ENCODE measurements at places on chromosomes 3 and 15.
A peak's percentile ranks its signal among the peaks of the same experiment; 100 is the strongest.

DNA sequence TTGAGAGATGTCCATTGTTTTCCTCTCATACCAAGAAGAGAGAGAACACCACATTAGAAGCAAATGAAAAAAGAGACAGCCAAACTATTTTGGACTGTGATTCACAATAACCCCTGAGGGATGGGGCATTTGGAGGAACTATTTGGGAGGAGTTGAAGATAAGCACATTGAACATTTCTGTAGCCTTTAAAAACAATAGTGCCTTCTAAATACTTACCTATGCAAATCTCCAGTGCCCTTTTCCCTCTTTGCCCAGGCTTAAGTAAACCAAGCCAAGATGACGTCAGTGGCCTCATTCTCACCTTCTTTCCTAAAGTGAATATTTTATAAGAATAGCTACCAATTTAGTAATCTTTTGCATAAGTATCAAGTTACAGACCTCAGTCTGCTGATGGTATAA, 89.7 kb upstream of the COL8A1 start:
- no peak for DNase-seq

DNA sequence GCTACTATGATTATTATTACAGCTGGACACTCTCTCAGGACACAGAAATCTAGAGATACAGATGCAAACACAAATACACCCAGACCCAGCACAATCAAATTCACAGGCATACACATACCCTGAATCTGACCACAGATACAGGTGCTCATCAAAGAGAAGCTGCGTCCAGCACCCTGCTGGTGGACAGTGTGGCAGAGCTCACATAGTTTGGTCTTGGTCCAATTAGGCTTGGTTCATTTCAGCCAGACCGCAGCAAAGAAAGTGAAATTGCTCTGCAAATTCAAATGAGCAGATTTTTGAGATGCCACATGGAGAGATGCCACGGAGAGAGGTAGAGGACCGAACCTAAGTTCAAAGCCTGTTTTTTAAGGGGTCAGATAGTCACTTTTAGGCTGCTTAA, 55.6 kb downstream of the ANAPC13 start:
- DNase-seq: no peak

- no peak for DNase-seq
Measured at GRCh38 chr3:170171563-170171962, 10.0 kb downstream of the PHC3 start.

GRCh38 chr15:48939648-48940047, 24.1 kb downstream of the SHC4 start:
- no peak for DNase-seq

- no peak for DNase-seq
Measured at GRCh38 chr3:34109846-34110245, 311.4 kb downstream of the PDCD6IP start.

- DNase-seq: no peak
Measured at GRCh38 chr3:131530843-131531242, 28.1 kb upstream of the MRPL3 start.

- no peak for DNase-seq
Measured at GRCh38 chr3:64443546-64444381, 218.5 kb upstream of the PRICKLE2 start.

DNA sequence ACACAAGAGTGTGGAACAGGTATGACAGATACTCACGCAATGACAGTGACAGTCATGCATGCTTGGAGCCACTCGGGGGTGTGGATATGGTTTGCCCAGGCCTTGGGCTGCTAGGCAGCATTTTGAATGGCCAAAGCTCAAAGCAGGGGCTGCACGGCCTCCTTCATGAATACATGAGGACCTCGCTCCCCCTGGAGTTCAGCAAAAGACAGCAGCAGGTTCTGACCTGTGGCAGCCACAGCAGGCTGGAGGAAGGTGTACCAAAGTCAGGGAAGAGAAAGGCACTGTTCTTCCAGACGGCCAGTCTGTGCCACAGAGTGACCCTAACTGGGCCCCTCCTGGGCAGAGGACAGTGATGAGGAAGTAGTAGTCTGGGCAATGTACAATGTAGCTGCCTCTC, 88.2 kb upstream of the C2CD4B start:
- DNase-seq: no peak

DNA sequence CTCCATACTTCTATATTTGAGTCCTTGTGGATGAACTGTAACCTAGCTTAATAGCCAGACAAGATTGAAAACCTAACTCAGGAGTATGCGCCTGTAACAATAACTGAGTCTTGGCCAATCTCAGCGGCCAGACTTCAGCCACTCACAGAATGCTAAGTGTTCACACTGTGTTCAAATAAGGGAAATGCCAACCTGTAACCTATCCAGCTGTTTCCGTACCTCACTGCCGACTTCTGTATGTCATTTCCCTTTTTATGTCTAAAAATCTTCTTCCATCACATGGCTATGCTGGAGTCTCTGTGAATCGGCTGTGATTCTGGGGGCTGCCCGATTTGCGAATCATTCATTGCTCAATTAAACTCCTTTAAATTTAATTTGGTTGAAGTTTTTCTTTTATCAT, 169.2 kb downstream of the NFKBIZ start:
- DNase-seq: no peak

DNA sequence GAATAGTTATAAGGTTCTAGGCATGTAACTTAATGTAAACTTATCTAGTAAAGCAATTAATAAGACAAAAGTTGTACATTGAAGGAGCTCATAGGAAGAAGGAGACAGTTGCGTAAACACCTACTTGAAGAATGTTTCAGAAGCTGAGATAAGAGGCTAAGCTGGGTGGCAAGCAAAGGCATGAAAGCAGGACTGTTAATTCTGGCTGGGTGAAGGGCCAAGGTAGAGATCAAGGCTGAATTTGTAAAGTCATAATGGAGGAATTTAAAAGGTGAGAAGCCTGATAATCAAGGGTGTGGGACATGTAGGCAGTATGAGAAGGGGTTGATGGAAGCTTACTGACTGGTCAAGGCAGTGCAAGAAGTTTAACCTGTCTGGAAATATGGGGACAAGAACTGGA, 80.4 kb upstream of the TGFBR2 start:
- DNase-seq: no peak

DNA sequence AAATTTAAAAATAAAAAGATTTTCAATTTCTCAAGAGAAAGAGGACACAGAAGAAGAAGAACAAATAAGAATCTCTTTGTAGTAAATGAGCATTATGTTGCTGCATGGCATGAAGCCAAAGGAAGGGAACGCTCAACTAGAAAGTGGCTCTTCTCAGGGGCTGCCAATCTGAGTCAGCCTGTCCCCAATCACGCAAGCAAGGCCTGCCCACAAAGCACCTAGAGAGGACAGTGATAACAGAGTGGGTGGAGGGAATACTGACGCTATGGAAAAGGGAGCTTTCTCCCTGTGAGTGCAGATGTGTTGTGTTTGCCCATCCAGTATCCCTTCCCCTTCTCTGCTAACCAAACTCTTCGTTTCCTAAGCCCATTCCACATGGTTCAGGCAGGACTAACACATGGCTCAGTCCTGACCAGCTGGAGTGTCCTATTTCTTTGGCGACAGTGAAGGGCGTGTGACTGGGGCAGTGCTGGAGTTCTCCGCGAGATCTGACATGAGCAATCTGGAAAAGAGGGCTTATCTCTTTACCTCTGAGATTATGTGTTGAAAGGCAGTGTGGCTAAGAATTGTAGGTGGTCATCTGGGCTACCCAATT, 14.2 kb downstream of the FBN1 start:
- no peak for DNase-seq

DNA sequence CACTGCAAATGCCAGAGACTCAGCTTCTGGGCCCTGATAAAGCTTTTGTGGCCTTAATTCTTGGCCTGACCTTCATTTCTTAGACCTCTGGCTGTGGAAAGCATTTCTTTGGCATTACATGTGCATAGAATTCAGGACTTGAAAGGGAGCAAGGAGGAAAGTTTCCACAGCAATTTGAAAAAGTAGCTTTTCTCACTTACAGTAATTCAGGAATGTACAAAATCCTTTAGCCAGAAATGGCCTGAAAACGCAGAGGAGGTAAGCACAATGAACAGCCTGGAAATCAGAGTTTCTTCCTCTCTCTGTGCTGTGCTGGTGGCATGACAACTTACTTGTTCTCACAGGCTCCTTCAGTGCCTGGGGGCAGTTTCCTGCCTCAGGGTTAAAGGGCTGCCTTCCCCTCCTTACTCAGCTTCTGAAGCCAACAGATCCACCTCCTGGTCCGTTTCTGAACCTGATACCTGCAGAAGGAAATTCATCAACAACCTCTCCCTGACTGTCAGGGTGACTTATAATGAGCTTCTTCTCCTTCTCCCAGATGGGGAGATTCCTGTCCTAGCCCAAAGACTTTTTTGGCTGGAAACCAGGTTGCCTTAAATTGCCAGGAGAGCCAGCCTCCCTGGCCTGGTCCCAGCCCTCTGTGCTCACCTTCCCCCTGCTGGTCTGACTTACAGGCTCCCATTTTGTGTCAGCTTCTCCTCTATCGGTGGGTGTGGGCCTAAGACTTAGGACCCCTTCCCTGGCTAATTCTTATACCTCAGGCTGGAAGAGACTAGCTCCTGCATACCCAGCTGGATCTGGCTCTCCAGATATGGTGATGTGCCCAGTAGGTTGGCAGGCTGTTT, 102.3 kb downstream of the MYRIP start:
- DNase-seq: no peak

- no peak for DNase-seq
Measured at GRCh38 chr3:24048843-24049242, 103.8 kb downstream of the NR1D2 start.

DNA sequence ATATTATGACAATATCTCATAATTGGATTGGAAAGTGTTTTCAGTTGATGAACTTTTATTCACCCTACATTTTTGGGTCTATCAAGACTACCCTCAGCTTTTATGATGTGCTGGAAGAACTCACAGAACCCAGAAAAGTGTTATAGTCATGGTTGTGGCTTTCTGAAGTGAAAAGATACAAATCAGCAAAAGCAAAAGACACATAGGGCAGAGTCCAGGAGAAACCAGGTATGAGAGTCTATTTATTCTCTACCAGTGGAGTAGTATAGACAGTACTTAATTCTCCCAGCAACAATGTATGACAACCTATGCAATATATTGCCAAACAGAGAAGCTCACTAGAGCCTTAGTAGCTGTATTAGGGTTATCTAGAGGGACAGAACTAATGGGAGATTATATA, 280.4 kb upstream of the TTC14 start:
- DNase-seq: no peak

GRCh38 chr15:50144341-50145120, 25.5 kb upstream of the ATP8B4 start:
- DNase-seq: no peak

GRCh38 chr3:170037463-170038433, at the start of gene GPR160:
Gene GPR160, plus strand, starts transcription at chr3:170037995. Its CDS starts 45,978 bp downstream, at chr3:170083973.
- peak; percentile 78 for DNase-seq

DNA sequence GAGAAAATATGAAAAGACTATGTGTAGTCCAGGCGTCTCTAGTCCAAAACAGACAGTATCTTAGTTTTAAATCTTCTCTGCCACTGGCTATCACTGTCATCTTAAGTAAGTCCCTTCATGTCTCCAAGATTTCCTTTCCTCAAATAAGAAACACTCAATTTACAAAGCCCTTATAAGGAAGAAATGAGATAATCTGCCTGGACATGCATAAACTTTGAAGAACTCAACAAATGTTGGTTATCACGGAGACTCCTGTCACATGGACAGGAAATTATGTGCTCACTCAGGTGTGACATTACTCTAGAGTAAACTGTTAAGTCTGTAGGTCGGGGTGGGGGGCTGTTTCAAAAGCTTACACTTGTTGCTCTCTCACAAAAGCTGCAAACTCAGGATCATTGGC, 91.9 kb downstream of the IMPG2 start:
- no peak for DNase-seq

- DNase-seq: no peak
Measured at GRCh38 chr3:44434834-44435510, 42.5 kb downstream of the ZNF445 start.
